ENCODE measurements at places on chromosomes 4 and X.

DNA sequence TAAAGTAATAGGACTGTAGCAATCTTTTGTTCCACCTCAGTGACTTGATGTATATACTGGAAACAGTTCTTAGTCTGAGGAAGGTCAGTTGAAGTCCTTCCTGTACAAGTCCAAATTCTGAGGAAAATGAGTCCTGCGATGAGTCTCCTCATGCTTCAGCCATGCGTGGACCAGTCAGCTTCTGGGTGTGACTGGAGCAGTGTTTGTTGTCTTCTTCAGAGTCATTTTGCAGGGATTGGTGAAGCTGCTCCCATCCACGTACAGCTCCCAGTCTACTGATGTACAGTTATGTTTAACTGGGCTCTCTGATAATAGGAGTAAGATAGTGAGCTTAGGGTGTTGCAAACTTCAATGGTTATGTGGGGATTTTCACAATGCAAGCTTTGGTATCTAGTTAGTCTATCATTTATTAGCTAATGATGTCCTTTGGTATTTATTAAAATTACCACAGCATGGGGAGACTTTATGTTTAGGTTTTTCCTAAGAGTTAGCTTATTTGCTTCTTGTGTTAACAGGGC lies 3.4 kb downstream of the UGT2B17 start:
- DNase-seq: no peak

DNA sequence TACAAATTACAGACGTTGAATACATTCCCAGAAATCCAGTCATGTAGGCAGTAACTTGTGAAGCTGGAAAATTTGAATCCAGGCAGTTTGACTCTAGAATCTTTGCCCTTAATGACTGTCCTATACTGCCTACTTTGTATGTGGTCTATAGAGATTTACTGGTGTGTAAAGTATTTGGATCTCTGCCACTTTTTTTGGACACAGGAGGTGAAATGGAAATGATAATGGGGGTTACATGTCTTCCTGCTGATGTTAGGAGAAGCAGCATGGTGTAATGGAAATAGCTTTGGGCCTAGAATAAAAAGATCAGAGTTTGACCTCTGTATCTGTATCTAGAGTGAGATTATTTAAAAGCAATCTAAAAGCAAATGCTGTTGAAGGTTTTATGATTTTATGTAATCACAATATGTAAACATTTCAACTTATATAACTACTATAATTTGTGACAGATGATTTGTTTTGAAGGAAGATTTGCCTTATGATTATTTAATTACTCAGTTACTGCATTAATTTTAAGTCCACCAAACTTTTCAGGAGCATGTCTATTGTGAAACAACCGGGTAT lies 3.3 kb downstream of the COL4A5 start:
- no peak for DNase-seq

- DNase-seq: no peak
Measured at GRCh38 chr4:107870916-107871786, 46.4 kb downstream of the SGMS2 start.

DNA sequence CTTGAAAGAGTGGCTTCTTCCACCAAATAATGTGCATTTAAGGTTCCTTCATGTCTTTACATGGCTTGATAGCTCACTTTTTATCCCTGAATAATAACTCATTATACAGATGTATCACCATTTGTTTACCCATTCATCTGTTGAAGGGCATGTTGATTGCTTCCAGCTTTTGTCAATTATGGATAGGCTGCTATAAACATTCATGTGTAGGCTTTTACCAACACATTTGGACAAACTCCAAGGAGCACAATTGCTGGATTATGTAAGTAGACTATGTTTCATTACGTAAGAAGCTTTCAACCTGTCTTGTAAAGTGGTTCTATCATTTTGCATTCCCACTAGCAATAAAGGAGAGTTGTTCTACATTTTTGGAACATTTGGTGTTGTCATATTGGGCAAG lies 2637.0 kb downstream of the PCDH7 start:
- no peak for DNase-seq

DNA sequence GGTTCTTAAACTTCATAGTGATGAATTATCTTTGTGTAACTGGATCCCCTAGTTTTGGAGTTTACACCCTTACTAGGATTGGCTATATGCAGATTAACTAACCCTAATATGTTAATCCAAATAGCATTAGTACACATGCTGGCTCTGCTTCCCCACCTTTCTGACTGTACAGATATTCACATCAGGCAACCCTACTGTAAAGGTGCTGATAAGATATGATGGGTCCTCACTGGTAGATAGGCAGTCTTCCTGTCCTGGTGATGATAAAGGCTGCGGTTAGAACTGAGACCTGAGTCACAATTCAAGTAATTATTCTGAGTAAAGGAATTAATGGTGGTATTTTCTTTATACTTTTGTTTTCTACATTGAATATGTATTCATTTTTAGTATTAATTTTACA lies 118.6 kb downstream of the COL4A5 start:
- DNase-seq: no peak

DNA sequence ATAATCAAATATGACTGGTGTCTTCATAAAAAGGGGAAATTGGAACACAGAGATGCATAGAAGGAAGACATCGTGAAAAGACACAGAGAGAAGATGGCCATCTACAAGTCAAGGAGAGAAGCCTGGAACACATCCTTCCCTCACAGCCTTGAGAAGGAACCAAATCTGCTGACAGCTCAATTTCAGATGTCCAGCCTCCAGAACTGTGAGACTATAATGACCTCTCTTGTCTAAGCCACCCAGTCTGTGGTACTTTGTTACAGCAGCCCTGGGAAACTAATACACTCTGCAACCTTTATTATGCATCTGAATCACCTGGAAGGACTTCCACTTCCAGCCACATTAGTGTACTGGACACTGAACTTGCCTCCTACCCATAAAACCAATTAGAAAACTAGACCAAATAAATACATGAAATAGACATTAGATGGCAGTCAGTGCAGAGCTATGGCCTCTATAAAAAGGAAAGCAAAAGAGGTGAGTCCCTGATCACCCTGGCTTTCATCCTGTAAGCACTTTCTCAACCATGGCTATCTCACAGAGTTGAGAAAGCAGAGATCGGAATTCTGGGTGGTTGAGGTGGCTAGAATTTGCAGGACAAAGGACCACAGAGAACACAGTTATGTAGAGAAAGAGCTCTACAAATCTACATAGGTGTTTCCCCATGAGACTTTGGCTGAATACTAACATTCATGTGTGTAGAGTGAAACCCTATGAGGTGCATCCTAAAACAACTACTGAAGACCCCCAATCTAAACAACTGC lies 25.7 kb downstream of the GAB3 start:
- no peak for DNase-seq

- no peak for DNase-seq
Measured at GRCh38 chr4:47842985-47843384, 5.1 kb upstream of the CORIN start.

GRCh38 chr4:76361689-76362412 lies 55.3 kb downstream of the STBD1 start:
- DNase-seq: no peak

DNA sequence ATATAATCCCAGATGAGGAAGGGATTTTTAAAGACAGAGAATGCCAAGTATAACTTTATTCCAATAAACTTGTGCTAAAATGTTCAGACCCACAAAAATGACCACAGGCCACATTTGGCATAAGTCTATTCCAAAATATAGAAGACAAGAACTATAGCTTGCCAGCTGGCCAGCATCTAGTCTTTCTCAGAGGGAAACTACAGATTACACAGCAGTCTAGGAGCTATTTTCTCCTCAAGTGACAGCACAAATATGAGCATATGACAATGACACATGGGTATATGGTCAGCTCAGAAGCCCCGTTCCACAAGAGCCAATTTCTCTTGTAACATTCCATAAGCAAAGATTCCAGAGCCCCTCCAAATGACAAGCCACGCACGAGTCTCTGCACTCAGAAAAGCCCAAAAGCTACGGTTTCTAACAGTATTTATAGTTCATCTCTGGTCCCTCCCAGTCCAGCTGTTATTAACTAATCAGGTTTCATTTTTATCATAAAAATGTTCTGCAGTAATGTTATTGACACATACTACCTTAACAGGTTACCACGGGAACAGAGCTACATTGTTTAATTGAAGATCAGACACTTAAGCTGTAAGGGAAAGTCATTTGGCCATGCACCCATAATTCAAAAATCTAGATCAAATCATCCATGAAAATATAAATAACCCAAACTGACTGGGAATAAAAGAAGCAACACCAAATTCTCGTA lies 70.3 kb downstream of the RAB28 start:
- DNase-seq: no peak

DNA sequence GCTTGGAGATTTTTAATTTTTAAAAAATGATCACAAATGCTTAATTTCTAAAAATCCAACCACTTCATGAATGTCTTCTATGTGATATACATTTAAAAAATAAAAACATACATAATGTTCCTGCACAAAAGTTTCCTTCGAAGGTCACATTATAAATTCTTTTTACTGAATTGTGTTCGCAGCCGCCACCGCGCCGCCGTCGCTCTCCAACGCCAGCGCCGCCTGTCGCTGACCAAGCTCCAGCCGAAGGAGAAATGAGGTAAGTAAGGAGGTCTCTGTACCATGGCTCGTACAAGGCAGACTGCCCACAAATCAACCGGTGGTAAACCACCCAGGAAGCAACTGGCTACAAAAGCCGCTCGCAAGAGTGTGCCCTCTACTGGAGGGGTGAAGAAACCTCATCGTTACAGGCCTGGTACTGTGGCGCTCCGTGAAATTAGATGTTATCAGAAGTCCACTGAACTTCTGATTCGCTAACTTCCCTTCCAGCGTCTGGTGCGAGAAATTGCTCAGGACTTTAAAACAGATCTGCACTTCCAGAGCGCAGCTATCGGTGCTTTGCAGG lies 48.8 kb upstream of the NEUROG2 start:
- DNase-seq: no peak

GRCh38 chrX:63186137-63186536 lies 165.0 kb downstream of the SPIN4 start:
- no peak for DNase-seq

GRCh38 chrX:133698298-133698697 lies 283.0 kb upstream of the GPC4 start:
- DNase-seq: peak; percentile 13

Measured in midbrain (tissue), 1 donor.